LHCN-M2 (cell line): ENCODE measurements at places on chromosomes 12 and 14.

- DNase-seq = no peak
These were observed 697 bp upstream of the GRIP1 start for GRCh38 chr12:66679461-66680084.

DNA sequence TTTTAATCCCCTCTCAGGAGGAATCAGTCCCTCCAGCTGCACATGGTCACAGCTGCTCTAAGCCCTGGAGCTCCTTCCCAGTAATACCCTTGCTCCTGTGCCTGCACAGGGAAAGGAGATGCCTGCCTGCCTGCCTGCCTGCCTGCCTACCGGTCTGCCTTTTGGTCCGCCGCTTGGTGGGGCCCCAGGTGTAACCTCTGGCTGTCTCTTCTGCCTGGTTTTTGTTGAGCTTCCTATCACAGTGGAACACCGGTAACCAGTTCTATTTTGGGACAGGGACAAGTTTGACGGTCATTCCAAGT lies 99.8 kb downstream of the DAD1 start:
- no peak for DNase-seq

- no peak for DNase-seq
These were observed 876.2 kb downstream of the C12orf50 start for GRCh38 chr12:87152841-87153528.

GRCh38 chr12:3255057-3255456 lies 177.9 kb downstream of the TSPAN9 start:
- no peak for DNase-seq

GRCh38 chr14:51094282-51094821 lies 553 bp downstream of the TRIM9 start:
- no peak for DNase-seq

GRCh38 chr14:59926534-59926933 lies 6.6 kb downstream of the LRRC9 start:
- DNase-seq = no peak

GRCh38 chr12:81596558-81596957 lies 162.6 kb downstream of the PPFIA2 start:
- DNase-seq = no peak

DNA sequence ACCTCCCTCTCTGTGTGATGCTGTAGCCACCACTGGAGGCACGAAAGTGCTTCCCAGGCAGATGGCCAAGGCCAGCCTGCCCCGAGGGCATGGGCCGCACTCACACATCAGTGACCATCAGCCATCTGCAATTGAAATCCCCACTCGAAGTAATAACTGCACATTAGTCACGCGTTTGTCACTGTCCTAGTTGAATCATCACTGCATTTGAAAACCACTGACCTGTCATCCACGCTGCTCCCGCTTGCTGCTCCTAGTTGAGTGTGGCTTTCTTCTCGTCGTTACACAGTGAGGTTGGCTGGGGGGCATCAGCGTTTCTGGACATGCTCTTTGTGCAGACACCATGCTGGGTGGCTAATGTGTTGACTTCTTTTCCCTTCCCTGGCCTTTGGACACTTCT lies 176.1 kb downstream of the ADGRD1 start:
- no peak for DNase-seq

- no peak for DNase-seq
These were observed 276.1 kb upstream of the LMO3 start for GRCh38 chr12:16881986-16882570.

GRCh38 chr12:52041695-52042123 lies 9.5 kb upstream of the NR4A1 start:
- peak; percentile 34 for DNase-seq

GRCh38 chr12:67774983-67775587 lies 126.5 kb downstream of the DYRK2 start:
- no peak for DNase-seq

GRCh38 chr14:24262821-24263733 lies at the start of gene TGM1:
TSS of gene TGM1 (minus strand) at chr14:24263177. CDS start at chr14:24262352, 825 bp downstream.
- DNase-seq = no peak

- DNase-seq = peak; percentile 88
These were observed 7.7 kb downstream of the UBC start for GRCh38 chr12:124906606-124907261.

DNA sequence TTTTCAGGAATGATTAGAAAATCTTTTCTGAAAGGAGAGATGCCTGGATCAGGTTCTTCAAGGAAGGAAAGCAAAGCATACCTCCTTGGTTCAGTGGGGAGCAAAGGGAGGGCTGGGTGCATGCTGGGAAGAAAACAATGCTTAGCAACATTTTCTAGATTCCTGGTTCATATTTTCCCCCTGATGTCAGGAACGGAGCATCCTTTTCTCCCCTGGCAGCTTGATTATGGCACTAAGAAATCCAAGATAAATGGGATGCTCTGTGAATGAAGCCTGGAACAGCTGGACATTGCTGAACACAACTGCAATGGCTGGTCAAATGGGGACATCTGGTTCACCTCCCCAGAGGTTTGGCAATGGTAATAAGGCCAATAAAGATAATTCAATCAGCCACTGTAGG lies 50.9 kb downstream of the KCNA5 start:
- peak; percentile 13 for DNase-seq

DNA sequence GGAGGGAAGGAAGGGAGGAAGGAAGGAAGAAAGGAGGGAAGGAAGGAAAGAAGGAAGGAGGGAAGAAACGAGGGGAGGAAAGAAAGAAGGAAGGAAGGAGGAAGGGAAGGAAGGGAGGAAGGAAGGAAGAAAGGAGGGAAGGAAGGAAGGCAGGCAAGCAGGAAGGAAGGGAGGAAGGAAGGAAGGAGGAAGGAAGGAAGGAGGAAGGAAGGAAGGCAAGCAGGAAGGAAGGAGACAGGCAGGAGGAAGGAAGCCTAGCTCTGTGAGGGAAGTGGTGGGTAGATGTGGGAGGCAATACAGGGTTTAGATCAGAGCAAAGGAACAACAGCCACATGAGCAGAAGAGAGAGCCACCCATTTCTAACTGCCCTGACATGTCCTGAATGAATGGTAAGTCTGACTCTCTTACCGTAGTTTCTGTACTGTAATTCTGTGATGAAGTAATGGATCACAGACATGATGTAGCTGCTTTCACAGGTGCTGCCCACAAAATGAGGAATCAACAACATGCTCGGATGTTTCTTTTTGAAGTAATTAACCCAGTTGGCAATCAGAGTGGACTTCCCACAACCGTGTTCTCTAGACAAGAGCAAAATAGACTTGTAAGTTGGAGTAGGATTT lies 24.4 kb upstream of the HSP90B1 start:
- no peak for DNase-seq

- no peak for DNase-seq
These were observed 3.5 kb upstream of the RAN start for GRCh38 chr12:130868412-130868811.

GRCh38 chr12:26271024-26271423 lies 75.7 kb downstream of the SSPN start:
- no peak for DNase-seq

GRCh38 chr12:76898442-76898841 lies 19.6 kb upstream of the CSRP2 start:
- no peak for DNase-seq

DNA sequence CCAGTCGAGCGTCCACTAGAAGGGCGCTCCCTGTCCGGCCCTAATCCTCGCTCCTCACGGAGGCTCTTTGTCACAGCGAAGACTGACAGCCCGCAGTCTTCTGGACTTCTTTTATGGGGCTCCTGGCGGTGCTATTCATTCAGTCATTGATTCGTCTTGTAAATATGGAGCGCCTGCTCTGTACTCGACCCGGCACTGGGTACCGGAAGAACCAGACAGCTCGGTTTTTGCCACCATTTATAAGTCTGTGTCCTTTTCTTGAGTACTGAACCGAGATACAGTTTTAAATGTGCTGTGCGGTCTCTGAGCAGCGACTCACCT lies 570 bp downstream of the DMAC2L start:
- DNase-seq = no peak

DNA sequence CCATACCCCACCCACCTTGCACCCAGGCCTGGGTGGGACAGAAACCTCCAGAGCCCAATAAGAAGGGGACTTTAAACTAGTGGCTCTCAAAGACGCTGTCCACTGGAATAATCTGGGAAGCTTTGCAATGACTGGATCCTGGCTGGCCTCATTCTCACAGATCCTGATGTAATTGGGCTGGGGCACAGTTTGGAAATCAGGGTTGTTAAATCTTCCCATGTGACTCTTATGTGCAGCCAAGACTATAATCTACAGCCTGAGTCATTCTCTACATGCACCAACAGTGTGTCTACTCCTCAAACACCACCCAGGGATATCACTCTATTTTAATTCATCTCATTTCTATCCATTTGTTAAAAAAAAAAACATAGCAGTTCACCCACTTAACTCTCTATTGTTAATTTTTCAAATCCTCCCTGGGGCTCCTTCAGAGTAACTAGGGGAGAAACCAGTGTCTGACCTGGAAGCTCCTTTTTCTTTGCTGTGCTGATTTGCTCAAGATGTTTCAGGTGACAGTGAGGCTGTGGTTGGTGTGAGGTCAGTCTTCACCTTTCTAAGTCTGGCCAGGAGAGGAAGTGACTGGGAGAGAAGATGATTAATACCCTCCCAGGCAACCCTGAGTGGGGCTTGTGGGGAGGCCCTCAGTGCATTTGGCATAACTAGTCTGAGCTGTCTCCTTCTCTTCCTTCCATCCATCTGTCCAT lies 211.6 kb upstream of the SFSWAP start:
- no peak for DNase-seq

DNA sequence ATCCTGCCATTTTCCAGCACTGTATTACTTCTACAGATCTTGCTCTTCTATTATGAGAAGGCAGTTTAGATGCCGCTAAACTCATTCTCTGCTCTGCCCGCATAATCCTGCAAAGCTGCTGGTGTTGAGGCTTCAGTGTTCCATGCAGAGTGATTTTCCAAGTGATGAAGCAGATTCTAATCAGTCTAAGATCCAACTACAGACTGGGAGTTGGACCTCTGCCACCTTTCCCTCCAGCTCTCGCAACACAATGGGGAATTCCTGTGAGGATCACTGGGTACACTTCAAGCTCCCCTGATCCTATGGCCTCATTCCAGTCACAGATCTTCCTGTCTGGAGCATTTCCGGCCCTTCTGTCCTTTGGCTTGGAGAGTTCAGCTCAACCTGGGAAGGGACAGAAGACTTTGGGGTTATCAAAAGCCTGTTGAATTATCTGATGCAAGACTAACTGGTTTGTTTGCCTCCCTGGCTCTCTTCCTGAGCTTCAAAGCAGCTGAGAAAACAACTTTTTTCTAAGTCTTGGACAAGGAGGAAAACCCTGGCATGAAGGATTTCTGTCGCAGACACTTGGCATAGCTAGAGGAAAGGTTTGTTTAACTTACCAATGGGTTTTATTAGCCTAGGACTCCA lies 333.9 kb downstream of the ZFP36L1 start:
- DNase-seq = peak; percentile 92

DNA sequence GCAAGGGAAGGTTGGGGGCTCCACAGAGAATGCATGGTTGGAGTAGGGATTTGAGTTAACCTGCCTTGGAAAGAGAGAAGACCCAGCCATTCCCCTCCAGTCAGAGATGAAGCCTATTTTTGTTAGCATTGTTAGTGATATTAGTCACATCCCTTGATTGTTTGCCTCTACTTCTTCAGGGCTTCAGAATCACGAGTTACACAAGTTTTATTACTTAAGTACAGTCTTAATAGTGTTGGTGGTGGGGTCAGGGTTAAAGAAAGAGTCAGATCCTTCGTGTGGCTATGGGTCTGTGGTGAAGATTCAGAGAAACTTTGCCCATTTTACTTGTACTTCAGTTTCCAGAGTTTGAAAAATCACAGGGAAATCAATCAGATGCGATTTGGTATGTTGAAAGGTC lies 363.1 kb downstream of the LRIG3 start:
- DNase-seq = peak; percentile 70

DNA sequence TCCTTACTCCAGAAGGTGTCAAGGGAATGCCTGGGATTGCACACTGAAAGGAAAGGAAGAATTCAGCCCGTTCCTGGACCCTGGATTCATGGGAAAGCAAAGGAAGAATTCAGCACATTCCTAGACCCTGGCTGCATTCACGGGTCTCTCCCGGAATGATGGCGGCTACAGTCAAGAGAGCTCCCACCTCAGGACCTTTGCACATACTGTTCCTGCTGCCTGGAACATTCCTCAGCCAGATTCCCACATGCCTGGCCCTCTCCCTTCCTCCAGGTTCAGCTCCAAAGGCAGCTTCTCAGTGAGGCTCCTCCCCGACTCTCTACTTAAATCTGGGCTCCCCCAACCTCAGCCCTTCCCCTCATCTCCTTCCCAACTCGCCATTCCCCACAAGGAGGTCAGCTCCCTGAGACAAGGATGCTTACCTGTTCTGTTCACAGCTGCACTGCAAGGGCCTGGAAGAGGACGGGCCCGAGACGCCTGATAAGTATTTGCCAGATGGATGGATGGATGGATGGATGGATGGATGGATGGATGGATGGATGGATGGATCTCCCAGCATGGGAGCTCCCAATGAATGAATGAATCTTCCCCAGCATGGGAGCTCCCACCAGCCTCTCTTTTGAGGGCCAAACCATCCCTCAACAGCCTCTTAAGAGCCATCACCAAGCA lies 77.4 kb downstream of the NCOR2 start:
- no peak for DNase-seq

GRCh38 chr12:113220593-113221180 lies 577 bp upstream of the TPCN1 start:
- no peak for DNase-seq

DNA sequence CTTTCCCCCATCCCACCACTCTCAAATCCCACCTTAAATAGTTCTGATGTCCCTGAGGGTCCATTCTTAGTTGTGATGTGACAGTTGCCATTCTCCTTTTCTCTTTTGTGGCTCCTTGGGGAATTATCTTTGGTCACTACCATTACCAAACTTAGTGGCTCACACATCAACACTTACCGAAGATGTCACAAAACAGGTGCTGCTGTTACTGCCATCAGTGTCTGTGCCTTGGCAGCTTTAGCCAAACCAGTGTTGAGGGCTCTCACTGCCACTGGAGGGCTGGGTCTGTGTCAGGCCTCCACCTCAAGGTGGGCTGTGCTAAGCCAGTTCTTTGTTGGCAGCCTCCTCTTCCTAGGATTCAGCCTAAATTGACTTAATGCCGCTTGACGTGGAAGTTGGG lies 144.0 kb downstream of the MYRFL start:
- no peak for DNase-seq

DNA sequence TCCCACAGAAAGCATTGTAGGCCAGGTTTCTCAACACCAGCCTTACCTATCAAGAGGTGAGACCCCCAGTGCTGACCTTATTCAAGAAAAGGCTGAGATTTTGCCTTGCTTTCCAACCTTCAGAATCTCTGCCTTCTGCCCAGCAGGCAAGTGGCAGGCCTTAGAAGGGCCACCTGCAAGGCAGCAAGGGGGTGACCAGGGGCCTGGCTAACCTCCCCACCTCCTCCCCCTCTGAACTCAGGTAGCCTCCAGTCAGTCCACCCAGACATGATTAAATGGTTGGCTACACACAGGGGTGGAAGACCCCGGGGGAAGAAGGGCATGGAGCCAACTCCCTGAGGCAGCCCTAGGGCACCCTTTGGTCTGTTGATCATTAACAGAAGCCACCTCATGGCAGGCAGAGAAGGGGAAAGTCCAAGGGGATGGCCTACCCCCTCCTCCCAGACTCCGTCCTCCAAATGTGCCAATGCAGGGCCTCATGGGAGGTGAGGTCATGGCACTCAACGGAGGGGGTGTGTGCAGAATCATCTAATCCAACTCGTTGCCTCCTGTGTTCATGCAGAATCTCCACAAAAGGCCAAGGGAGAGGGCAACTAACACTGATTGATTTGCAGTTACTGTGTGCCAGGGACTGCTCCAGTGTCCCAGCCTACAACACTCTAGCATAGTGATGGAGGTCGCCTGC lies 8.5 kb downstream of the ZFP36L1 start:
- peak; percentile 86 for DNase-seq
